ENCODE measurements at places on chromosomes 11 and 22.

DNA sequence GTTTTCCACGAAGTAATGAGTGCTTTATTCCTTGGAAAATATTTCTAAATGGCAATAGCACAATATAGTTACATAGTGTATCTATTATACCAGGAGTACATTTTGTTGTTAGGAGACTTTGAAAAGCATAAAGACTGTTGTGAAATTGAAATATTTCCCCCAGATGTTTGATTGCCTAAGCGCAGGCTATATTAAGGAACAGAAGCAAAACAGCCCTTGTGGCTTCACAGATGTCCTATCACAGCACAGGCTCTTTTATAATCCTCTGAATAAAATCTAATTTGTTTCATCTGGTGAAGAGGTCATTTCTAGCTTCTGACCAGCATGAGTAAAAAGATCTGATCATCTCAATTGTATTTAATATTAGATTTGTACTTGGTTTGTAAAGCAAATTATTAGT, 48.2 kb downstream of the BSX start:
- no peak for DNase-seq

DNA sequence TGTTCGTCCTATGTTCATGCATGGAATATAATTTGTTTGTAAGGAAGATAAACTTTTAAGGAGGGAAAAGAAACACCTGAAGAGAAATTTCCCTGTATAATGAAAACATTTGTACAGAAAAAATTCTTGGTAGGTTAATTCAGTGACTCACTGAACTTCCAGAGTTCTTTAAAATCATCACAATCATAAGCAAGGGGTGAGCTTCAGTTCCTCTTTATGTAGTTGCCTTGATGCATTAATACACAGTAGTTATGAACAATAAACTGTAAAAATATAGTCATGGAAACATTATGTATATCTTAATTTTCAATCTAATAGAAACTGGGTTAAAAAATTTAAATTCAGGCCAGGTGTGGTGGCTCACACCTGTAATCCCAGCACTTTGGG, 1.1 kb upstream of the C11orf65 start:
- DNase-seq: no peak

DNA sequence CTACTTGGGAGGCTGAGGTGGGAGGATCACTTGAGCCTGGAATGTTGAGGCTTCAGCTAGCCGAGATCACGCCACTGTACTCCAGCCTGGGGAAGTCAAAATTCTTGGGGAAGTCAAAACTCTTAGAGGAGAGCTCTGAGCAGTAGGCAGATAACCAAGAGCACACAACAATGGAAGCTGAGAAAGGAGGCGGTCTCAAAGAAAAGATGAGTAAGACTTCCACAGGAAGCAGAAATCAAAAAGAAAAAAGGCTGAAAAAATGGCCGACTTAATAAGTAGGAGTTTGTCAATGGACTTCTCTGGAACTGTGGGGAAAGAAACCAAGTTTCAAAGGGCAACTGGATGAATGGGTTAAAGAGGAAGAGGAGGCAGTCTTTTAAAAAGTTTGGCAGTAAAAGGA, 32.1 kb downstream of the RAB30 start:
- DNase-seq: no peak

GRCh38 chr22:22103078-22103875, 120.7 kb upstream of the TOP3B start:
- DNase-seq: no peak

GRCh38 chr22:41603873-41604332, 14.3 kb upstream of the PMM1 start:
- DNase-seq: no peak

DNA sequence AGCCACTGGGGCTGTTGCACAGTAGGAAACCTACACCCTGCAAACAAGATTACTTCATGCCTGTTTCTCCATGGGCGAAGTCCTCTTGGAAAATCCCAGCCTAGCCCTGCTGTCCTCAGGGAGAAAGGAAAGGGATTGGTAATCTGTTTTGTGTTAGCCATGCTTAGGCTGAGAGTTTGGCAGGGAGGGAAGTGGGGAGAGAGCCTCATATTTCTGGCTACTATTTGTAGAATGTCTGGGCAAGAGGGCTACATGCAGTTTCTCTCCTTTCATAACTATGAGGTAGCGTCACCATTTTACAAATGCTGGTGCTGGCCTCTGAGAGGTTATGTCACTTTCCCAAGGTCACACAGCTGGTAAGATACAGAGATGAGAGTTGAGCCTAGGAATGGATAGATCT, 737 bp upstream of the MFRP start:
- peak; percentile 53 for DNase-seq

- no peak for DNase-seq
These were observed 14.8 kb downstream of the SGSM3 start for GRCh38 chr22:40385036-40385782.

DNA sequence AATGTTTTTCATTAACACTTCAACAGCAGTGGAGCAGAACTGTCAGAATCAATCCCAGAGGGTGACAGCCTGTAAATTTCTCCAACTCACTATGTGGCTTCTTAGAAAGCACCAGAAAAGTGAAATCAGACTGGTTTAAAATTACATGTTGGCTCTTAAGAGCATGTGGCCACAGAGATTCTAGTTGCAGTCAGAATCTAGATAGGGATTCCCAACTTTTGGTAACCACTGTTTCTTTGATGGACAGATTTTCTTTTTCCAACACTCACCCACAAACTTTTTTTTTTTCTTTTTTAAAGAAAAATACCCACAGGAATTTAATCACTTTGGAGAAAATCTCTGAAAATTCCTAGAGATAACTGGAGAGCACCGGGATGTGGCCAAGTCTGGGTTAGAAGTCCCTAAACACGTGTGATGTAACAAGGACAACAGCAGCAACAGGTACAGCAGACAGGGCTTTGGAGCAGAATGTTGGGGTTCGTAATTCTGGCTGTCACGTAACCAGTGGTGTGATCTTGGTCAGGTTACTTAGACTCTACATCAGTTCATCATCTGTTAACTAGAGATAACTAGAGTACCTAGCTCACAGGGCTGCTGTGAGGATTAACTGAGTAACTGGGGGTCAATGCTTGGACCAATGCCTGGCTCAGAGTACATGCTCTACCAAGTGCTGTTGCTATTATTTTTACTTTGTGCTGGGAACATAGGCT, 100.1 kb downstream of the NAT10 start:
- DNase-seq: no peak

DNA sequence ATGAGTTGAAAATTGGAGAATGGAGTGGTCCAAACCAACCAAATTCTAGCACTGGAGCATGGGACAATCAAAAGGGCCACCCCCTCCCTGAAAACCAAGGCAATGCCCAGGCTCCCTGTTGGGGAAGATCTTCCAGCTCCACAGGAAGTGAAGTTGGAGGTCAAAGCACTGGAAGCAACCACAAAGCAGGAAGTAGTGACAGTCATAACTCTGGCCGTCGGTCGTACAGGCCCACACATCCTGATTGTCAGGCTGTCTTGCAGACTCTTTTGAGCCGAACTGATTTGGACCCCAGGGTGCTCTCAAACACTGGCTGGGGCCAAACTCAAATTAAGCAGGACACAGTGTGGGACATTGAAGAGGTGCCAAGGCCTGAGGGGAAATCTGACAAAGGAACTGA, 80.5 kb upstream of the ADSL start:
- DNase-seq: no peak

DNA sequence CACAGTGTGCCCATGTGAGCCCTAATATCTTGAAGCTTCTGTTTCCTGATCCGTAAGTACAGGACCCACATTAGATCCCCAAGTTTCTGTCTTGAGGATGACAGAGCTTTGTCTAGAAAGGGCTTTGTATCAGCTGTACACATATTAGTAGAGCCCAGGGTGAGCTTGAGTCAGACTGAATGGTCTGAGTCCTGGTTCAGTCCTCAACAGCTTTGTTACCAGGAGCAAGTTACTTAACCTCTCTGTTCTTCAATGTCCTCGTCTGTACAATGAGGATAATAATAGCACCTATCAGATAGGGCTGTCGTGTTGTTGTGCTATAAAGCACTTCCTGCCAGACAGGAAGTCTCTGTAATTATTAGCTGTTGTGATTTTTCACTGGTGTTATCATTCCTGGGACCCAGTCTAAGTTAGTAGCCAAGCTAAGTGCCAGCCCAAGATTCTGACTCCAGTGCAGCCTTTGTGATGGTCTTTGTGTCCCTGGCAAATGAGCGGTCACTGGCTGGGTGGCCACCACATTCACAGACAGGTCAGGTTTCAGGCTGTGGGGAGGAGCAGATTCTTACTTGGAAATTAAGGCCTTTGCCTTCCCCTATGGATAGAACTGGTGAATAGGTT, 6.8 kb downstream of the TOM1 start:
- no peak for DNase-seq

DNA sequence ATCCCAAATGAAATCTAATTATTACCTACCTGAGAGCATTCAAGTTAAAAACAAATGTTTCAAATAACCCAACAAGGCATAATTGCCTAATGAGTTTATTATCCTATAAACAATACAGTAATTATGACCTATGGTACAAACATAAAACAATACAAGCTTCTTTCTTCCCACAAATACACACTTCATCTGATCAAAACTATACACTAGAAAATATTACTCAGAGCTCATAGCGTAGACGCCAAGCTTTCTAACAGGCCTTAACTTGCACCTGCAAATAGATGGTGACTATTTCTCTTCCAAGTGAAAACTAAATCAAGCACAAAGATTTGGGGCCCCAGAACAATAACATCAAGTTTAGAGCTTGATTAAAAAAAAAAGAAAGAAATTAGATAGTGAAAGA, 78.1 kb downstream of the SOX6 start:
- DNase-seq: no peak

- DNase-seq: no peak
These were observed 579 bp upstream of the SLC5A4 start for GRCh38 chr22:32255726-32256125.

DNA sequence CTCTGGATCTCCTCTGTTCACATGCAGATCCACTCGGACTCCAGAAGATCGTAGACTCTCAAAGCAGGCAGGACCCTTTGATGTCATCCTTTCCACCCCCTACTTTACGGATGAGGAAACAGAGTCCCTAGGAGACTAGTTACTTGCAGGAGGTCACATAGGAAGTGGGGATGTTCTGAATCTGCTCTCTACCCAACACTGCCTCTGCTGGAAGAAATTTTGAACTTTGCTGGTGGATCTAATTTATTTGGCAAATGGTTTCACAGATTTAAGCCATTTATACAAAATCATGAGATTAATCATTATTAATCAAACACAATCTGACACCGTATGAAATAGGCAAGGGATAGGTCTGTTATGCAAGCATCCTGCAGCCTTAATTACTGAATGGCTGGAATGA, 55.0 kb upstream of the USP47 start:
- DNase-seq: peak; percentile 6

- no peak for DNase-seq
These were observed 25.5 kb downstream of the UBASH3B start for GRCh38 chr11:122681070-122681469.

DNA sequence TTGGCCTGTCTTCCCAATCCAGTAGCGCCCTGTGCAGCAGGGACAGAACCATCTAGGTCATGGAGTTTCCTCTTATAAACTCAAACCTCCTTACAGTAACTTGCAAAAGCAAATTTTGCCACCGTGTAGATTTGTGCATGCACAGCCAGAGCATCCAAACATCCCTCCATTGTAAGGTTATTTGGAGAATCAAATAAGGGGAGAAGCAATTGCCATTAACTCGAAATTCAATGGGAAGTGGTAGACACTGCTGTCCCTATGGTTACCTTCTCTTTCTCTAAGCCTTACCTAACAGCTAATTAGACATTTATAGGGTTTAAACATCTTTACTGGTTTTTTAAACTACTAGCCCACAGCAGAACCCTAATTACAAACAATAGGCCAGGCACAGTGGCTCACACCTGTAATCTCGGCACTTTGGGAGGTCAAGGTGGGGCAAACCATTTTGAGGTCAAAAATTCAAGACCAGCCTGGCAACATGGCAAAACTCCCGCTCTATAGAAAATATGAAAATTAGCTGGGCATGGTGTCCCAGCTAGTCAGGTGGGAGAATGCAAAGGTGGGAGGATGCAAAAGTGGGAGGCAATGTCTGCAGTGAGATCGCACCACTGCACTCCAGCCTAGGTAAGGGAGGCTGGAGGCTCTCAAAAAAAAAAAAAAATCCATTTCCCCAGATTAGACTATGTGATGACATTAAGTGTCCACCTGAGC, 6.6 kb downstream of the HSPA8 start:
- no peak for DNase-seq

DNA sequence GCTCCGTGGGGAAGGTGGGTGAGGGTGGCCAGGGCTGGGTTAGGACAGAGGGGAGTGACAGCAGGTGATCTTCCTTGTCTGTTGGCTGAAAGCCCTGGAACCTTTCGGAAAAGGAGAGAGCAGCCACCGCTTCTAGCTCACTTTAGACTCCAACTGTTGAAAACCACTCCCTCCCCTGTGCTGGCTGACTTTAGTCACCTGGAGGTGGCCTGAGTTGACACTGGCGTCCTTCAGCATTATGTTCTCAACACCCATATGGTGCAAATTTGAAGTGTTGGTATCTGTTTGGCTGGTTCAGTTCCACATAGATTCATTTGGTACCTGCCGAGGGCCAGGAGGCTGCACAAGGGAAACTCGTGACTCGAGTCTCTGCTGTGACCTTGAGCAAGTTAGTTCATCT, 28.8 kb downstream of the ZC3H7B start:
- no peak for DNase-seq

DNA sequence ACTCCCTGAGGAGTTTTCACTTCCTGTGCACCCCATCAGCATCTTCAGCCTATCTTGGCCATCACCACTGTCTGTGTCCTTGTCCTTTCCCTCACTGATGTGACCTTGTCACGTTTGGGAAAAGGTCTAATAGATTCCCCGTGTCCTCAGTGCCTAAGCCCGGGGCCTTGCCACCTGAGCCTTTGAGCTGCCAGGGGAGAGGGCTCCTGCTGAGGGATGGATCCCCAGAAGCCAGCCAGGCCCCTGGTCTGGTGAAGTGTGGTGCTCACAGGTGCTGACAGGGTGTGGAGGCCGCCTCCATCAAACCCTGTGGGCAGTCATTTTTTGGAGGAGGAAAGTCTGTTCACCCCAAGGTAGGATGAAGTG, 47.2 kb downstream of the GAB4 start:
- DNase-seq: no peak

DNA sequence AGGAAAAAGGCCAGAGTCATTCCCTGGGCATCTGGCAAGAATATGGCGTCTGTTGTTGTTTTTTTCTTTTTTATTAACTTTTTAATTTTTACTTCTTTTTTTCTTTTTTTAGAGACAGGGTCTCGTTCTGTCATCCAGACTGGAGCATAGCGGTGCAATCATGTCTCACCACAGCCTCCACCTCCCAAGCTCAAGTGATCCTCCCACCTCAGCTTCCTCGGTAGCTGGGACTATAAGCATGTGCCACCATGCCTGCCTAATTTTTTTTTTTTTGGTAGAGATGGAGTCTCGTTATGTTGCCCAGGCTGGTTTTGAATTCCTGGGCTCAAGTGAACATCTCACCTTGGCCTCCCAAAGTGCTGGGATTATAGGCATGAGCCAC, 54.0 kb upstream of the PRDM11 start:
- DNase-seq: no peak

- no peak for DNase-seq
These were observed 1.2 kb downstream of the DKK3 start for GRCh38 chr11:12007230-12007593.

Measured in fibroblast of skin of left biceps (primary cell).